ENCODE measurements at places on chromosomes 2 and 18. TPM values are rescaled to one million over a fixed set of nuclear protein-coding genes. Genes with fewer than 3 reads are reported as not detected.

Gene NT5C1B
- not detected for total RNA-seq

Gene MOB4
- total RNA-seq = 21.0 TPM

Gene SCN2A
- not detected for total RNA-seq

Gene THOC1
- total RNA-seq = 17.9 TPM

Gene ARHGEF33
- 0.16 TPM for total RNA-seq

Gene ZFP36L2
- 35.1 TPM for total RNA-seq

Gene TUBB6
- total RNA-seq = 205 TPM

Gene RGPD3
- 0.16 TPM for total RNA-seq

Gene FAM228A
- total RNA-seq = not detected

Gene ABCG5
- total RNA-seq = not detected

Gene BMP10
- total RNA-seq = not detected

Gene EMILIN2
- 14.7 TPM for total RNA-seq

Gene CGREF1
- 7.4 TPM for total RNA-seq

Gene CNGA3
- 0.02 TPM for total RNA-seq

Gene RUFY4
- total RNA-seq = not detected

Gene STARD6
- not detected for total RNA-seq

Gene FAP
- 0.11 TPM for total RNA-seq

Gene TMEM37
- 2.7 TPM for total RNA-seq

Gene TMEM163
- total RNA-seq = 0.10 TPM

Gene DDX18
- total RNA-seq = 59.8 TPM

Gene TTN
- total RNA-seq = 0.05 TPM

Gene LONRF2
- 1.7 TPM for total RNA-seq

Gene OSBPL6
- 5.8 TPM for total RNA-seq

Gene SERPINB11
- 0.03 TPM for total RNA-seq

Gene C1QL2
- 0.31 TPM for total RNA-seq

Gene CENPA
- total RNA-seq = 49.1 TPM

Gene VSNL1
- total RNA-seq = not detected

Gene COL6A3
- total RNA-seq = 0.24 TPM

Gene POTEJ
- not detected for total RNA-seq

Gene TMEM247
- not detected for total RNA-seq

Gene ARMC9
- total RNA-seq = 14.8 TPM

Gene NYAP2
- total RNA-seq = not detected

Gene CCDC150
- 4.5 TPM for total RNA-seq

Gene GRP
- not detected for total RNA-seq

Gene NT5DC4
- total RNA-seq = 0.94 TPM

Gene EML6
- 1.5 TPM for total RNA-seq

Gene EFHD1
- 4.7 TPM for total RNA-seq

Gene IGFBP2
- total RNA-seq = 94.5 TPM

Gene ITGB6
- total RNA-seq = 0.87 TPM

Gene CRYGD
- not detected for total RNA-seq

Gene SFTPB
- total RNA-seq = 0.12 TPM

Gene MARCHF4
- 21.4 TPM for total RNA-seq

Gene LAMA1
- total RNA-seq = 0.16 TPM

Gene C2orf78
- total RNA-seq = not detected

Gene SLC9A4
- not detected for total RNA-seq

Gene SERPINB12
- not detected for total RNA-seq

Gene LIMS3
- not detected for total RNA-seq

Gene MYCN
- not detected for total RNA-seq

Gene NOL4
- not detected for total RNA-seq

Gene DNAH6
- 0.02 TPM for total RNA-seq

Gene RIT2
- not detected for total RNA-seq

Gene LYG2
- total RNA-seq = not detected

Gene HOXD13
- total RNA-seq = 0.18 TPM

Gene NAT8
- total RNA-seq = not detected

Gene INO80C
- 25.9 TPM for total RNA-seq

Gene FAM228B
- 1.8 TPM for total RNA-seq

Gene IKZF2
- total RNA-seq = 0.29 TPM

Gene GAD1
- 0.34 TPM for total RNA-seq

Data from A549 treated with AZD2906 at 1 μM for 4 hours (cell line).